ENCODE measurements at places on chromosomes 7 and 10.

DNA sequence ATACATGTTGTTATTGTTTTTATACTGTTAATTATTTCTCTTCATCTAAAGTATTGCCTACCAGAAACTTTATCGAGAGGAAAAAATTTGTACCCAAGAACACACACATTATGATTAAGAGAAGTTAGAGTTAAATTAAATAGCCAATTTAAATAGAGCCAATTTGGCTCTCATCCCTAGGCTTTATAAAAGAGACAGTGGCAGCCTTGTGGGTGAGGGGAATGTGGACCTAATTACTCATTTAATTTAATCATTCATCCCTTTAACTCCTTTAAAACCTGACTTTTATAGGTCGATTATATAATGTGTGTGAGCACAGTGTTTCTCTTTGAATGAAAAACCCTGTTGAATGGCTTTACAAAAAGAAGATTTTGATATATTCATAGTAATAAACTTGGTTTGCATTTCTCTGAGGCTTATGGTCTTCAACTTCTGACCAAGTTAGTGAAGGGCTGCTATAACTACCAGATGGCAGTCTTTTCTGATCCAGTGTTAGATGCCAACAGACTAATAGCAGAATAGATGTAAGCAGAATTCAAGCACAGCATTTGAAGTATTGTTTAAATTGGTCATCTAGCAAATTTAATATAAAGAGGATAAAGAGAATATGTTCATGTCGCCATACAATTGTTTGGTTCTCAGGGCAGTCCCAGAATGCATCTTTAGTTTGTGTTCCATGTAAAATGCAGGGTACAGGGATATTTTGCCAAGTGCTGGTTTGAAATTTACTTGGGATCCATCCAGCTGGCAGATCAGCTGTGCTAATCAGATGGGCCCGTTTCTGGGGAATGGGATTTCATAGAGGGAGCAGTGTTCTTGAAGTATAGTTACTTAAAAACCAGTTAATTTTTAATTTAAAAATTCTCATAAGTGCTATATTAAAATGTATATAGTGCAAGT, 25.3 kb downstream of the ADD3 start:
- no peak for ATAC-seq

DNA sequence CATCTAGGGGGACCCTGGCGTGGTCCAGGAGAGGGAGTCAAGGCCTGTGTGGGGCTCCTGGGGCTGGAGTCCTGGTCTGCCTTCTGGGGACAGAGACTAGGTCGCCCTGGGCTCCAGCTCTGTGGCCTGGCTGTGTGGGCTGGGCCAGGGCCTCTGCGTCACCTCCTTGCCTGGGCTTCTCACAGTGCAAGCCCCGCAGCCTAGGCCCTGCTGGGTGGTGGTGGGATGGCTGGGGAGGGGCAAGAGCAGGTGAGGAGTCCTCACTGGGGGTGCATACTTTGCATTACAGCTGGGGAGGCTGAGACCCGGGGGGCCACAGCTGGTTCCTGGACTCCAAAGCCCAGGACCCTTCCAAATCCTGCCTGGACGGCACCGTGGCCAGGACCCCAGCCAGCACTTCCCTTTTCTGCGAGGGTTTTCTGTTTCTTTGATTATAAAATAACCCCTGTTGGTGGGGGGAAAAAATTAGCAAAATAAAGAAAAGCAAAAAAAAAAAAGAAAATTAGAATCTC, 23.5 kb downstream of the PWWP2B start:
- no peak for ATAC-seq

DNA sequence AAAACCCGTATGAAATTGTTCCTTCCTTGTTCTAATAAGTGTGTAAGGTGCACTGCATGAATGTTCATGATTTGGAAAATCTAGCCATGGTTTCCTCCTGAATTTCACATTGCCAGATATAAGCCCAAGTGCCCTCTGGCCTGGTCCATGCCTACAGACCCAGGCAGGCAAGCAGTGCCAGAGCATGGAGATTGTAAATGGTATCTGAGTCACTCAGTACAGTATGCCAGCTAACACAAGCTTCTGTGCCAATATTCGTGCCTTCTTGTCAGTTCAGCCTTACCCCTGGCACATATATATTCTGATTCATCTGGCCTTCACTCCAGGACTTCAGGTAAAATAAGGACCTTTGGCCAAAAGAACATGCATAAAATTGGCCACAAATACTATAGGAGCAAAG, 38.4 kb upstream of the PDE1C start:
- no peak for ATAC-seq

GRCh38 chr10:32295027-32295426, 51.9 kb downstream of the EPC1 start:
- no peak for ATAC-seq

- ATAC-seq: no peak
These were observed 554.9 kb downstream of the HTR7 start for GRCh38 chr10:90302758-90303481.

Measured in motor neuron (in vitro differentiated cells).